ENCODE measurements at places on chromosomes 7 and 10.

- DNase-seq, result no peak
Observed at GRCh38 chr10:1358147-1358546, 302.0 kb downstream of the WDR37 start.

DNA sequence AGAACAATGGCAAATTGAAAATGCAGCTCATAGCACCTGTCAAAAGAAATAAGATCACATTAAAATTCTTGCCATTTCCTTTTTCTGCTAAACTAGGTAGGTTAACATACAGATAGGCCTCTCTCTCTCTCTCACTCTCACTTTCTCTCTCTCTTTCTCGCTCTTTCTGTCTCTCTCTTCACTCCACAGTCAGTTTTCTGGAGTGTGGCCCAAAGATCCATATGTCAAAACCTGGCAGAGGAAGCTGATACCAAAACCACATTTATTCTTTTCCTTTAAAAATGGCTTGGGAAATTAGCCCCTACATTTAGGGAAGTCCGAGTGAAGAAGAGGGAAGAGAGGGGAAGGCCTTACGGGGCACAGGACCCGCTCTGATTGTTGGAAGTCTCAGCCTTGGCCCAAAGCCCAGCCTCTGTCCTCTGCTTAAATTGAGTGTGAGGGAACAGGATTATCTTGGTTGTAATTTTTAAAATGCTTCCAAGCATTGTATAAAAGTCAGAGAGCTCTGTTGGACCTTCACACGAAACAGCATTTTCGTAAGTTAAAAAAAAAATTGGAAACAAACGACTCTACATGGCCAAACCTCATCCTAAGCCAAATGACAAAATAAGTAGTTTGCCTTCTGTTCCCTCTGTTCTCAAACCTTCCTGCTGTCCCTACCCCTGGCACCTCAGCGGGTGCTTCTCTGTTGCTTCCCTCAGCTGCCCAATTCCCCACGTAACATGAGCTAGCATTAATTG is 83.2 kb downstream of the FRMD4A start:
- no peak for DNase-seq

GRCh38 chr10:106540645-106541044 is 623.9 kb downstream of the SORCS1 start:
- no peak for DNase-seq

DNA sequence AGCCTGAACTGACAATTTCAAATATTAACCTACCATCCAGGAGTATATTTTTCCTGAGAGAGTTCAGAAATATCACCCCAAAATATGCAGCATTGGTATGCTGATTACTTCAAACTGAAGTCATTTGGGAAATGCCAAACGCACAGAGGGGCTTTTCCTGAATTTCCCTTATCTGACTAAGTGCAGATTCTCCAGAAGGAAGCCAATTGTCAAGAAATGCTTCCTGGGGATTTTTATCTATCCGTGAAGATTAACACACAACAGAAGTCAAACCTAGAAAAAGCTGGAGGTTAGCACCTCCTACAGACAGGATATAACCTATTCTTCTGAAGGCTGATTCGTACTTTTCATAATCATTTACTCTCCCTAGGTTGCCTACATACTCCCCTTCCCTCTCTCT is 91.0 kb downstream of the AKR1D1 start:
- DNase-seq, result no peak

- no peak for DNase-seq
Observed at GRCh38 chr7:7454000-7454399, 81.7 kb downstream of the COL28A1 start.

- no peak for DNase-seq
Observed at GRCh38 chr10:10482613-10483012, 535.1 kb upstream of the CELF2 start.

DNA sequence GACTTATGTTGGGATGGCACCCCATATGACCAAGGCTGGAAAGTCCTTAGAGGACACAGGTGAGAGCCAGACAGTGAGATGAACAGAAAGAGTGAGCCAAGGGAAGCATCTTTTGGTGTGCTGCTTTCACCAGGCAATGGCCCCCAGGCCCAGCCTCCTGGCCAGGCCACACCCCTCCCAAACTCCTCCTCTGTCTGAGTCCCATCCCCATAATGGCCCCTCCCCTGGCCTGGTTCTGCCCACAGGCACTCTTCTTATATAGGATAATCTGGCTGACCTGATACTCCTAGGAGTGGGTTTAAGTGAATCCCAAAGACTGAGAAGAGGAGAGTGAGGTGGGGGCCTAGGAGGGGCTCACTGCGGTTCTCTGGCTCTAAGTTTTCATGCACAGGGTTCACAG is 252.5 kb downstream of the RPS24 start:
- DNase-seq, result no peak

DNA sequence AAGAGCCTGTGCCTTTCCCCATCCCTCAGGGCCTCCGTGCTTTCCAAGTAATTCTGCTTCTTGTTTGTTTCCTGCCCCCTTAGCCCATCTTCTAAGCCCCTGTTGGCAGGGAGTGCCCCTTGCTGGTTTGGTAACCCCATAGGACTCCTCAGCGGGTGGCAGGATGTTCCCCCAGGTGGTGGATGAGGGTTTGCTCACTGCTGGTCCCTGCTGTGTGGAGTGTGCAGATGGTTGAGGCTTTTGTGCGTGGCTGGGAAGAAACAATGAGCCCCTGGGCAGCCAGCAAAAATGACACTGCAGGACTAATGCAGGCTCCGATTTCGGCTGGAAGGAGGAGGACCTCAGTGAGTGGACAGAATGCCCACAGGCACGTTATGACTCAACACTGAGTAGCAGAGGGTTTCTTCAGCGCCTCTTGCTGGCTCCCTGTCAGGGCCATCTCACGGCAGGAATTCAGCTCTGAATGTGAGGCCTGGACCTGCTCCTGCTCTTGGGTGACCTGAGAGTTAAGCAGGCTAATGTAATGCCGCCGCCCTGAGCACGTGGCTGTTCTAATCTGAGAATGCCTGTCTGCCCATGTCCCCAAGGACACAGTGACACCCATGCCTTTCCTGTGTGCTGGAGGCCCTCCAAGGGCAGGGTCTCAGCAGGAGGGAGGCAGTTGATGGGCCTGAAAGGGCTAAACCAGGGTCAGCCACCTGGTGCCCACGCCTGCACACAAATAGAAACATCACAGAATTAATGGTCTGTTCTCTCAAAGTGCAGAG is 16.6 kb downstream of the BAG3 start:
- no peak for DNase-seq

DNA sequence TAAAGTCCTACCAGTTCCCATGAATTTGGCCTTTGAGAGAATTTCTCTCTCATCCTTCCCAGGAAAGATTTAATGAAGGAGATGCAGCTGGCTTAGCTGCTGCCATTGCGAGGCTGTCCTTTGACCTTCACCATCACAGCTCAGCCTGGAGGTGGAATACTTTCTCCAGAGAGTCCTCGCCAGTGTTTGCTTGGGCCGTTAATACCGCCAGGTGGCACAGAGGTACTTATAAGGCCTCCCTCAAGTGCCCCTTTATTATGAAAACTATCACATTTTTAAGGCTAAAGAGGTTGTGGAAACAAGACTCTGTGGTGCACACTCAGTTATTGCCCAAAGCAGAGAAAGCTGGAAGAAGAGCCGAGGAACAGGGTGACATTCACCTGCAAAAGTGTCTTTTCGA is 330.6 kb downstream of the CCSER2 start:
- no peak for DNase-seq

- DNase-seq, result no peak
Observed at GRCh38 chr7:103395071-103395470, 47.6 kb downstream of the PSMC2 start.

DNA sequence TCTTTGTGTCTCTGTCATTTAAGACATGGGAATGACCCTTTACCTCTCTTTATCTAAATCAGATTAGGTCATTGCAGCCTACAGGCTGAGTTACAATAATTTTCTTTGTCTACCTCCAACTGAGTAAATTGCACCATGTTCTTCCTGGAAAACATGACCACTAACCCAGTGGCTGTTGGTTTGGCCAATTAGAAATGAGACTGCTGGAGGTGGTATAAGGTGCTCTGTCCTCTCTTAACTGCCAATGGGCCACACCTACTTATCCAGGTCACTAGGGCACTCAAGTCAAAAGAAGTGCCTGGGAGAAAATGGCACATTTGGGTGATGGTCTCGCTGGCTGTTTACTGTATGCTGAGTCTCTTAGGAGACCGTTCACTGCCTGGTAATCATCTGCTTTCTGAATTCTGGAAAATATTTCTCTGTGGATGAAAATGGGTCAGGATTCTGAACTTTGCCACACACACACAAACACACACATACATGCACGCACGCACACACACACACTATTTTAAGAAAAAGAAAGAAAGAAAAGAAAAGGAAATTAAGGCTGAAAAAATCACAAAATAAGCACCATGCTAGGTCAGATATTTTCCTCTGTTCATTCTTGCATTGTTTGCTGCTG is 16.4 kb downstream of the STAMBPL1 start:
- DNase-seq, result no peak

DNA sequence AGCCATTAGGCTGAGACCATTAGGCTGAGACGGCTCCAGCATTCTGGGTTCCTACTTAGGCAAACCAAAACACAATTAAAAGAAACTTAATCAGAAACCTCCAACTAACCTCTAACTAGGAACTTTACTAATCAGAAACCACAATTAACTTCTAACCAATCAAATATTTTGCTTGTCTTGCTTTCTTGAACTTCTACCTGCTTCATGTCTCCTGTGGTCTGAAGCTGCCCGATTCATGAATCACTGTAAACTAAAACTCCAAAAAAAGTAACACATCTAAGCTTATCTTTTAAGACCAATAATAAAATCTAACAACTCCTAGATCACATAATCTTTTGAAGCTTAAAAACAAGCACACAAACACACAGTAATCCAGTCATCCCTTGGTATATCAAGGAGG is 76.1 kb downstream of the PDSS1 start:
- no peak for DNase-seq

GRCh38 chr7:50712252-50713122 is 70.2 kb downstream of the GRB10 start:
- no peak for DNase-seq

GRCh38 chr7:98602755-98603398 is 14.2 kb upstream of the NPTX2 start:
- no peak for DNase-seq

GRCh38 chr10:68330852-68331454 is 911 bp upstream of the HNRNPH3 start:
- no peak for DNase-seq

- no peak for DNase-seq
Observed at GRCh38 chr7:91634485-91635177, 245.9 kb downstream of the MTERF1 start.

- no peak for DNase-seq
Observed at GRCh38 chr10:22334414-22335172, 10.7 kb upstream of the SPAG6 start.

DNA sequence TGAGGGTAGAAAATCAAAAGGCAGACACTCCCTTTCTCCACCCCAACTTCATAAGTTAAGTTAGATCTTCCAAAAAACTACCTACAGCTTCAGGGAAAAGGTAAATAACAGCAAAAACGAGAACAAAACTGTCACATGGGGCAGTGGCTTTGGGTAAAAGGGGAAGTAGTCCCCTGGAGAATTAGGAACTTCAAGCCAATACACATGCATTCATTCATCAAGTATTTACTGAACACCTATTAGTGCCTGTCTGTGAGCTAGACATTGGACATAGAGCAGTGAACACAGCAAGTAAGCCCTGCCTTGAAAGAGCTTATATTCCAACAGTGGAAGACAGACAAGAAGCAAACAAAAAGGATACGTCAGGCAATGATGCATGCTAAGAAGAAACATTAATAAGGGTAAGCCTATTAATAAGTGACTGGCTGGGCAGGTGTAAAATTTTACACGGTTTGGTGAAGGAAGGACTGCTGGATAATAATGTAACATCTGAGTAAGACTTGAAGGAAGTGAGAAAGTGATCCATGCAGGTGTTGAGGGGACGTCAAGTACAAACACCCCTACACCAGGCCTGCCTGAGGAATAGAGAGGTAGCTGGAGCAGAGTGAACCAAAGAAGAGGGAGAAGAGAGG is 69.6 kb upstream of the RAPGEF5 start:
- no peak for DNase-seq

DNA sequence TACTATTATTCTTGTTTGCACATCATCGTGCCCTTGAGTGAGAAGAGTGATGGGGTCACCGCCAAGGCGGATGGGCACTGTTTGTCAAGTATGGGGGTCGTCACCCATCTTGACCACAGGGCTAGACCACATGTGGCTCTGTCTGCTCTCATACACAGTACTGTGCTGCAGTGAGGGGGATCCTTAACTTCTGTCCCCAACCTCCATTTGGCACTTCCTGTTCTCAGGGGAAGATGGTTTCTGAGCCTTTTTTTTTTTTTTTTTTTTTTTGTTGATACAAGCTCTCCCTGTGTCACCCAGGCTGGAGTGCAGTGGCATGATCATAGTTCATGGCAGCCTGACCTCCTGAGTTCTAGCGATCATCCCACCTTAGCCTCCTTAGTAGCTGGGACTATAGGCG is 13.6 kb downstream of the WBP1L start:
- no peak for DNase-seq

GRCh38 chr7:139942636-139943035 is 113.6 kb downstream of the TBXAS1 start:
- no peak for DNase-seq

- DNase-seq, result no peak
Observed at GRCh38 chr10:93542358-93542791, 24.1 kb upstream of the FFAR4 start.

- no peak for DNase-seq
Observed at GRCh38 chr7:132919771-132920170, 162.1 kb downstream of the CHCHD3 start.

DNA sequence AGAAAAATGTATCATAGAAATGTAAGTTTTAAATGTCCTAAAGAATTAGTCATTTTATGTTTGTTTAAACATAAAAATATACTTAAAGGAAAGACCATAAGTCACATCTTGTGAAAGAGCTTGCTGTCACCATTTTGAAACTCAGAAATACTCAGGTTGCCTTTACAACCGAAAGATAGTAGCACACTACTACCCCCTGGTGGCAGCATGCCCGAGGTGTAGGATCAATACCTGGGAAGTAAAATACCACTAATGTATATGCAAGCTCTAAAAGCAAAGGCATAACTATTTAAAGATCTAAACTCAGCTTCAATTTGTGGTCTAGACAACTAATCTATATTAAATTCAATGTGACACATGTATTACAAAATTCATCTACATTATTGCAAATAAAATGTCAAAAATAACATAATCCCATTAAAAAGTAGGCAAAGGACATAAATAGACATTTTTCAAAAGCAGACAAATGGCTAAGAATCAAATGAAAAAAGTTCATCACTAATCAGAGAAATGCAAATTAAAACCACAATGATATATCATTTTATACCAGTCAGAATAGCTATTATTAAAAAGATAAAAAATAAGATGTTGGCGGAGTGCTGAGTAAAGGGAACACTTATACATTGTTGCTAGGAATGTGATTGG is 47.7 kb upstream of the FGL2 start:
- peak; percentile 91 for DNase-seq

GRCh38 chr7:143013473-143013872 is 13.5 kb downstream of the OR9A2 start:
- no peak for DNase-seq

- no peak for DNase-seq
Observed at GRCh38 chr10:26689399-26689798, 8.1 kb upstream of the PDSS1 start.

Data from suppressor macrophage (primary cell).